Foreskin keratinocyte (primary cell): ENCODE measurements at places on chromosomes 1 and 21. TPM values are rescaled to one million over a fixed set of nuclear protein-coding genes. Genes with fewer than 3 reads are reported as not detected.
A peak's percentile ranks its signal among the peaks of the same experiment; 100 is the strongest.

TAGLN2 gene
- 462 and 520 TPM in 2 replicates for total RNA-seq

GJA5 gene
- total RNA-seq, result 1.8 and 2.0 TPM in 2 replicates

- DNase-seq, result no peak
These were observed 127.4 kb downstream of the FMN2 start for GRCh38 chr1:240219104-240219503.

CCDC17 gene
- total RNA-seq, result 0.46 and 0.48 TPM in 2 replicates

DNA sequence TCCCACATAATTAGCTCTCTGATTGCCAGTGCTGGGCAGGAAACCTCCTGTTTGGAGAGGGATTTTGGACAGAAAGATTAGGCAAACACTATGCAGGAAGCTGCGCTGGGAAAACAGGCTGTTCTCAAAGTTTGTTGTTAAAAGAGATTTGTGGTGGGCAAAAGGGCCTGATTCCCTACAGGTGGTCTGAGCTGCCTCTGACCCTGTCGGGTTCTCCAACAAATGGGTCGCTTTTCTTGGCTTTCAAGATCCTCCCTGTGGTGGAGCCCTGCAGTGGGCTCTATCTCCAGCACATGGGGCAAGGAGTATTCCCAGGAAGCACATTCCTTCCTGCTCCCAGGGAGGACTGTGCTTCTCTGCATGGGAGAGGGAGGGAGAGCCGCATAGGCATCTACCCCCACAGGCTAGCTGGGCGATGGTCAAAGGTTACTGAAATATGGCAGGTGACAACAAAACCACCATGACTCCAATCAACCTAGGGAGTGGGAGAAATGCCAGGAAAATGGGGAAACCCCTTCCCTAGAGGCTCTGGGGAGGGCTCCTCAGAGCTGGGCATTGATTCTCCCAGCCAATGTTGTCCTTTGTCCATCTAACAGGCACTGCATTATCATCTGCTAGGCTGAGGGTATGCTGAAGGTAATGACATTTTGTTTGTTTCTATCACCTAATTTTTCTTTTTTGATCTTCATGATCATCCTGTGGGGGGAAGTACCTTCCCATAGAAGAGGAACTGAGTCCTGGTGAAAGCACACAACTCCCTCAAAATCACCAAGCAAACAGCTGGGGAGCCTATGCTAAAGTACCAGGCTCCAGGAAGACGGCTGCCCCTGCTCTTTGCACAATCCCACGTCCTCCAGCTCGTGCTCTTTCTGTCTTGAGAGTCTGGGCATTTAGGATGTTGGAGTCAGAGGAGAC lies 85.3 kb downstream of the PLXNA2 start:
- DNase-seq, result no peak

GRCh38 chr21:39020751-39021477 lies 162.3 kb downstream of the PSMG1 start:
- DNase-seq, result peak; percentile 80

GRCh38 chr1:47894410-47895278 lies 102.5 kb downstream of the TRABD2B start:
- peak; percentile 73 for DNase-seq

ARID1A gene
- total RNA-seq, result 41.8 and 42.4 TPM in 2 replicates

GRCh38 chr1:212234431-212235395 lies 50.5 kb upstream of the PPP2R5A start:
- peak; percentile 79 for DNase-seq

KRTAP19-1 gene
- total RNA-seq, result not detected in 2 replicates

DNA sequence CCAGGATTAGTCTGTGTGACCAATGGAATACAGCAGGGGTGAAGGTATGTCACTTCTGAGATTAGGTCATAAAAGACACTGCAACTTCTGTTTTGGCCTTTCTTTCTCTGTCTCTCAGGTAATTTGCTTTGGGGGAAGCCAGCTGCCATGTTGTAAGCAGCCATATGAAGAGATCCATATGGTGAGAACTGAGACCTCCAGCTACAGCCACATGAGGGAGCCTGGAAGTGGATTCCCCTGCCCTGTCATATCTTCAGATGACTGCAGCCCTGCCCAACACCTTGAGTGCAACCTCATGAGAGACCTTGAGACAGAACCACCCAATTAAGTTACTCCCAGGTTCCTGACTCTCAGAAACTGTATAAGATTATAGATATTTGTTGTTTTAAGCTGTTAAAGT lies 70.1 kb upstream of the ESRRG start:
- no peak for DNase-seq

DNA sequence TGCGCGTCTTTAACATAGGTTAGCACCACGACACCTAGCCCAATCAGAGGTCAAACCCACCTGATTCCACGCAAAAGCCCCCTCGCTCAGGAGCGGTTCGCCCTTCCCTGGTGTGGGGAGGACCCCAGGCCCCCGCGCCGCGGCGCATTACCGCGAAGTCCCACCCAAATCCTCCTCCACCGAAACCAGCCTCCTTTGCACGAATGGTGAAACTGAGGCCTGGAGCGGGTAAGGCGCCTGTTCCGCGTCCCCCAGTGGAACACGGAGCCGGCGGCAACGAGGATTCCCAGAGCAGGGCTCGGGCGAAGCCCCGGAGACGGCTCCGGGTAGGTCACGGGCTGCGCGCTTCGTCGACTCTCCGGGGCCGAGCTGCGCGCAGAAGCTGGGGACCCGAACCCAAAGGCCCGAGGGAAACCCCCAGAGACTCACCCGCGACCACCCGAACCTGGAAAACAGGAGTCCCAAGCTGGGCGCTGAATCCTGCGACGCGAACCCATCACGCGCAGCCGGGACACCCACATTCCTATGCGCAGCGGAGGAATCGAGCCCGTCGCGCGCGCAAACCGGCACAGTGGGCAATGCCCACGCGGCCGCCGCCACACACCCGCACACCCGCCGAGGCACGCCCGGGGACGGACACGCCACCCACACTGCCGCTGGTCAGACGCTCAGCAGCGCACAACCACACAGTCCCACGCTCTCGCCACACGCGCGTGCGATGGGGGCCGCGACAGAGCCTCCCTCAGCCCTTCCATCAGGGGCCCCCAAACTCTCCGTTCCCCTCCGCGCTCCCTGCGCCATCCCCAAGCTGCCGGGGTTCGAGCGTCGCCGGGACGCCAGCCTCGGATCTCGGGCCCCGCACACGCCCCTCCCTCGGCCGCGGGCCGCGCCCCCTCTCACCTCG lies 507 bp downstream of the GLIS1 start:
- no peak for DNase-seq

GRCh38 chr1:33433509-33434362 lies 2.8 kb upstream of the PHC2 start:
- DNase-seq, result peak; percentile 100

USH2A gene
- not detected in 2 replicates for total RNA-seq

- no peak for DNase-seq
These were observed 345.6 kb upstream of the AJAP1 start for GRCh38 chr1:4308806-4309205.

NECTIN4 gene
- total RNA-seq, result 0.67 and 1.2 TPM in 2 replicates

DNA sequence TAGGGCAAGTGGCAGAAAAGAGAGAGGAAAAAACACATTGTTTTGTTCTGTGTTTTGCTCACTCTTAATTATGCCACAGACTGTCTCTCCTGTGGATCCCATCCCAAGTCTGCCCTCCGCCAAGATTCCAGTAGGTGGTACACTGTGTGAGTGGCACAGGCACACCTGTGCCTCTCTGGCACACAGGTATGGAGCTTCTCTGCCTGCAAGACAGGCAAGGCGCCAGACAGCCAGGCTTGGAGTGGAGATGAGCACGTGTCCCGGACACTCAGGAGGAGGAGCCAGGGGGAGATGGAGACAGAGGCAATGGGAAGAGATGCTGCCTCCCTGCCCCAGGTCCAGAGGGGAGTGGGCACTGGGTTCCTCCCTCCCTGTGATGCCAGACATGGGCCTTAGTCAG lies 6.5 kb upstream of the GRIK3 start:
- no peak for DNase-seq

DNA sequence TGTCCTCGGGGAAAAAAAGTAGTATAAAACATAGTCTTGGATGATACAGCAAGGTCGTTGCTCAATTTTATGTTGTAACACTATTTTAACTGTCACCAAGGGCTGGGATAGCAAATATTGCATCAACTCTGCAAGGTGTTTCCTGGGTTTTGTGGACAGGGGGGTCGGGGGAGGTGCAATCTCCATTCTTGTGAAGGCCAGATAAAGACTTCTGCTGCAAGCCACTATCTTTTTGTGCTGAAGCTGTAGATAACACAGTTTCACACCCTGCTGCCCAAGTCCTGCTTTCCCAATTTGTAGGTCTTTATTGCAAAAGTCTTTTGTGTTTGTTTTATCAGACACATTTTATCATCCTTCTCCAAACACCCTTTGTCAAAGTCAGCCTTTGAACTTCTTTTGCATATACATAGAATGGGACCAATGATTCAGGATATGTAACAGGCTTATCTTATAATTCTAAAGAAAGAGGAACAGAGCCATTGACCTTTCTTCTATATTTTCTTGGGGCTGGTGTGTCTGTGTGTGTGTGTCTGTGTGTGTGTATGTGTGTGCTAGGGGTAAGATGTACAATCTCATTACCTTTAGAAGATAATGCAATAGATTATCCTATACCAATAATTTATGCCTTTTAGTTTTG lies 140.6 kb downstream of the RUNX1 start:
- no peak for DNase-seq

- DNase-seq, result no peak
These were observed 4.9 kb downstream of the MFN2 start for GRCh38 chr1:11985171-11985570.

LAMTOR5 gene
- total RNA-seq, result 75.5 and 92.7 TPM in 2 replicates

DNA sequence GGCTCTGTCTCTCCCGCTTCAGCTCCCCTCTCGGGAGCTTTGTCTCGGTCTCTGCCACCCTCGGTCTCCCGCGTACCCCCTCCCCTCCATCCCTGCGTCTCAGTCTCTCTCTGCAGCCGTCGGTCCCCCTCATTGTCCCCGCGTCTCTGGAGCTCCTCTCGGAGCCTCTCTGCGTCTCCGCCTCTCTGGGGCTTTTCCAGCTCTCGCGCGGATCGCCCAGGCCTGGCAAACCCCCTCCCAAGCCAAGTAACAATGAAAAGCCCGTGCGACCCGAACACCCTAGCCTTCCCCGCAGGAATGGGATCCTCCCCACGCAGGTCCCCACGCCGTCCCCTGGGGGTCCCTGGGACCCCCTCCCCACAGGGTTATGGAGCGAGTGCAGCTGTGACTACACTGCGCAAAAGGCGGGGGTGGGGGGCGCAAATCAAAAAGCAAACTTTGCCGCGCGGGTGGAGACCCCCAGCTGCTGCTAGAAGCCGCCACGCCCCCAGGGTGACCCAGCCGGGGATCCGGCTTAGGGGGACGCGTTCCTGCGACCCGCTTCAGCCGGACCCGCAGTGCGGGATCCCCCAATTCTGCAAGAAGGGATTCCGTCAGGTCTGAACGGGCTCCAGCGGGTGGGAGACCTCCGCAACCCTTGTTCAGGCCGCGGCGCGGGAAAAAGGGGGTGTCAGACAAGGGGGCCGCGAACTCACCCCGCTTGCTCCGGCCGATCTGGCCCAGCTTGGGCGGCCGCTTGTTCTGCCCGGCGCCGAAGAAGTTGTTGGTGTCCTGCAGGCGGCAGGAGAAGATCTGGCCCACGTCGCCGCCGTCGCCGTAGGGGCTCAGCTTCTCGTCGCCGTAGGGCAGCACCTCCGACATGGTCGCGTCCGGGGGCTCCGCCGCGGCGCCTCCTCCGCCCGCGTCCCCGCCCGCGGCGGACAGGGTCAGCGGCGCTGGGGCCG lies 1.2 kb downstream of the CAMK2N1 start:
- DNase-seq, result no peak

- no peak for DNase-seq
These were observed 43.5 kb downstream of the PROX1 start for GRCh38 chr1:214031267-214031650.
